ENCODE measurements at places on chromosomes 13 and 19.

DNA sequence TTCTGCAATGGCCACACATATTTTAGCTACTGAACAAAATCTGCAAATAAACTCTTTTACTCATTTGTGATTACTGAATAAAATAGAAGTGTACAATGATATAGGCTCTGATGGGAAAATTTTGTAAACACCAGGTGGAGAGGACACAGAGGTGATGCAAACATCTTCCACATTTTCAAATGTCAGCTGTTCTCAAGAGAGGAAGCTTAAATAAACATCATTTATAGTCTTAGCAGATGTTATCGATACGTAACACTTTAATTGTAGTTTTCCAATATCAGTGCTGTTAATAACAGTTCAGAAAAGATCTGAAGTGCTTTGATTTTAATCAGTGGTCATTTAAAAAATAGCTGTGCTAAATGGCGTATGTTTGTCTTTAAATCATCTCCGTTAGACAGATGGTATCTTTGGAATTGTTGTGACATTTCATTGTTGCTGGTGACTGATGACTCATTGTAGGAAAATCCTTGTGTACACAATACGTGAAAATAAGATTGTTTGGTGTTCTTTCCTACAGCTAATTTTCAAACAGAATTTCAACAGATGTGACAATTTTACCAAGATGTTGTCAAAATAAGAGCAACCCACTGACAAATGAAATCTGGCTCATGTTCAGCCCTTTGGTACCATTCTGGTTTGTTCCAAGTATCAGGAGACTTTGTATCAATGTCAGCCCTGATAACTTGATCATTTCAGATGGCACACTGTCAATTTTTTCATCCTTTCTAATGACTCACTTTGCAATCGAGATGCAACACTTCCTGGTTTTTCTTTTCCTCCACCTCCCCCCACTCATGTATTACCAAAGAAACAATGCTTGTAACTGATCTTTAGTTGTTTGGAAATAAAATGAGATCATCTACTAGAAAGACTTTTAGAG is 516.0 kb downstream of the DCT start:
- no peak for DNase-seq

DNA sequence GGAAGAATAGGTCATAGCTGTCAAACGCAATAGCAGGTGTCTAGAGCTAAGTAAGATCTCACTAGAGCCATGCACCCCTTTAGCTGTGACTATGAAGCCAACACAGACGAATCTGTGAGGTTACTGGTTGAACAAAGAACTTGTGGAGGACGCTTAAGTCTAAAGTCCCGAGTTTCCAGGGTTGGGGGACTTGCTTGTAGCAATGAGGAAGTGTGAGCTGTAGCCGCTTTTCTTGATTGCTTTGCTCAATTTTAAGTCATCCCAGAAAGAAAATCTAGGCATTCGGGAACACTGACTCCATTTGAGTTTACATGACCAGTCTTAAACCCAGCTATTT is 1.6 kb downstream of the GPC5 start:
- DNase-seq, result no peak

GRCh38 chr19:45517238-45517637 is 10.0 kb downstream of the VASP start:
- no peak for DNase-seq

- no peak for DNase-seq
Observed at GRCh38 chr13:113293686-113294085, 3.4 kb upstream of the LAMP1 start.

- no peak for DNase-seq
Observed at GRCh38 chr19:30371161-30371836, 885 bp upstream of the ZNF536 start.

GRCh38 chr19:58450856-58451357 is 515 bp upstream of the ZNF324B start:
- no peak for DNase-seq

GRCh38 chr19:782878-783668 is 14.2 kb upstream of the PTBP1 start:
- DNase-seq, result no peak

DNA sequence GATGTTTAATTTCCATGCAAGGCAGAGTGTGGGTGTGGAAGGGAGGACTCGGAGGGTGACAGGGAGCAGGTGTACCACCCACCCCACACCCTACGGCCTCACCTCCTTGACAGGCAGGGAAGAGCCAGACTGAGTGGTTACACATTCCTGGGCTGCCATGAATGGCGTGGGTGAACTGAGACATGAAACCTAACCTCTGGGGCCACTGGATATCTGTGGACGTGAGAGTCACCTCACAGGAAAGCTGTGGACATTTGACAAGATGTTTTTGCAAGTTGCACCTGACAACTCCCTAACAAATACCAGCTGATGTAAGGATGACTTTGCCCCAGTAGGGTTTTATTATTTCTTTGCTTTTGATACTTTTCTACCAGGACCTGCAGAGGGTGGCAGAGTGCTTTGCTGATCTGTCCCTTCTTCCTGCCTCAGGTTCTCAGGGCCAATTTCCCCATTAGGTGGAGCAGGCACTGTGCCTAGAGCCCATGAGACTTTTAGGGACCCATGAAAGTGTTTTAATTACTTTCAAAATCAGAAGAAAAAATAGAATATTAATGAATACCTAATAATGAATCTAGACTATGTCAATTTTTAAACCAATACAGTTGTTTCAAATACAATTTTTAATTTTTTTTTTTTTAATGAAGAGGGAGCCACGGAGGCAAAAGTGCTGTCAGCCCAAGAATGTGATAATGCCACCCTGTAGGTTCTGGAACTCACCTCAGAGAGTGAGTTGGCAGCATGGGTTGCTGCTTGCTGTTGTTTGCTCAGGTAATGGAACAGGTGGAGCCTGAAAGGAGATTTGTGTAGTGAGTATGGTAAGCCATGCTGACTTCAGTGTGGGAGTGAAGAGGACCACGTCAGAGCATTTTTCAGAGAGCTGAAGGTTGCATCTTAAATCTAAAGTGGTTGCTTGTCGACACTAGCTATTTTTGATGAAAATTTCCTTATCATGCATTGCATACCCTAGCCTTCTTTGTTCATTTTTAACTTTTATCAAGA is 58.0 kb upstream of the CYSLTR2 start:
- DNase-seq, result peak; percentile 56

DNA sequence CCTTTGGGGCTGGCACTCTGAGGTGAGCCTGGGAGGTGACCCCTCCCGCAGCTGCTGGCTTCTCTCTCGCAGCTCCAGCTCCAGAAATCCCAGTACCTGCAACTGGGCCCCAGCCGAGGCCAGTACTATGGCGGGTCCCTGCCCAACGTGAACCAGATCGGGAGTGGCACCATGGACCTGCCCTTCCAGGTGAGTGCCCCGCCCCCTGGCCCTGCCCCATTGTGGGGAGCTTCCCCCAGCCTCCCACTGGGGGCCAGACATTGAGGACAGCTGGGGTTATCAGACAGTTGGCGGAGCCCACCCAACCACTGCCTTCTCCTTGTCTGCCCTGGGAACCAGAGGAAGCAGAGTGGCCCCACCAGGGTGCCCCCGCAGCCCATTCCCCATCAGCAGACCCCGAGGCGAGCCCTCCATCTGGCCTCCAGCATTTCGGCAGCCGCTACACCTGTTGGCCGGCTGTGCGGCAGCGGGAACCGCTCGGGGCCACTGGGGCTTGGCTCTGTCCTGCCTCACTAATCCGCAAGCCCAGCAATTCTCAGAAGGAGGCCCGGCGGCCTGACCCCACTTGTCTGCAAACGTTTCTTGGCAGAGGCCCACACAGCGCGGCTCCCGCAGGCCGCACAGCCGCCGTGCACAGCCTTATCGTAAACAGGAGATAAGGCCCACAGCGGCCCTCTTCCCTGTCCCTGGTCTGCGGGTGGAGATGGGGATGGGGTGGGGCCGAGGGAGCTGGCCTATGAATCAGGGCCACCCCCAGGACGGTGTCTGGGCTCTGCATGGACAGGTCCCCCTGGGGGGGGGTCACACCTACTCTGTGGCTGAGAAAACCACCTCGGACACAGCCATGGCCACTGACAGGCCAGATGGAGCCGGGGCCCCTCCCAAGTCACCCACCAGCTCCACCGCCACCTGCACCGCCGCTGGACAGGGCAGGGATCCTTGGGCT is 48.0 kb downstream of the COMP start:
- no peak for DNase-seq

- peak; percentile 88 for DNase-seq
Observed at GRCh38 chr19:47227352-47228167, 3.4 kb downstream of the BBC3 start.

DNA sequence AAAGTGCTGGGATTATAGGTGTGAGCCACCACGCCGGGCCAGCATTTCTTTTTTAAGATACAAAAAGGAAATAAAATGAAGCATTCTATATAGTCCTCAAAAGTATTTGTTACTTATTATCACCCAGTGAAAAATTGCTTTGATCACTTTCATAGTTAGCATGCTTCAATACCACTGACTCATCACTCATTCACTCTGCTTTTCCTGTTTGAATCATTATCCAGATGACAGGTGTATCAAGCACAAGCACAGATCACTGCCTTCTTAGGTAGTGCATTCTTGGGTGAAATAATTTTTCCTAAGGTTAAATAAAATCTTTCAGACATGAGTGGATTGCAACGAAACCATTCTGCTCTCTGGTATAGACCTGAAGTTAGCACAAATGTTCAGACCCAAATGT is 35.8 kb upstream of the SPART start:
- no peak for DNase-seq

Data from stimulated activated effector memory CD8-positive, alpha-beta T cell treated with anti-CD3 and anti-CD28 coated beads, Interleukin-12 subunit alpha, Interleukin-12 subunit beta, amount 100 ng/mL, for 72 hours (primary cell).